ENCODE measurements at places on chromosomes 2 and 18. TPM values are rescaled to one million over a fixed set of nuclear protein-coding genes. Genes with fewer than 3 reads are reported as not detected.

GRCh38 chr18:39199231-39199855 lies 1633.7 kb upstream of the CELF4 start:
- H3K27ac ChIP-seq: no peak overlapping the region
- H3K4me1 ChIP-seq: no peaks in the 10 kb centered on the region
- no peaks in the 10 kb centered on the region for H3K27me3 ChIP-seq

GRCh38 chr2:234677758-234678538 lies 181.1 kb upstream of the ARL4C start:
- no peak for DNase-seq
- peaks cover 22% of the 10 kb centered on the region for H3K4me1 ChIP-seq
- no peaks in the 10 kb centered on the region for H3K36me3 ChIP-seq
- peak overlapping the region; percentile 76 for H3K27ac ChIP-seq
- H3K4me3 ChIP-seq: no peak overlapping the region

- H3K27ac ChIP-seq: no peak overlapping the region
- H3K36me3 ChIP-seq: no peaks in the 10 kb centered on the region
- no peak overlapping the region for H3K4me3 ChIP-seq
- H3K27me3 ChIP-seq: no peaks in the 10 kb centered on the region
Measured at GRCh38 chr2:15920696-15921095, 19.7 kb upstream of the MYCN start.

- H3K4me1 ChIP-seq: no peaks in the 10 kb centered on the region
- H3K27ac ChIP-seq: no peak overlapping the region
- no peaks in the 10 kb centered on the region for H3K36me3 ChIP-seq
- no peak overlapping the region for H3K4me3 ChIP-seq
- no peaks in the 10 kb centered on the region for H3K27me3 ChIP-seq
Measured at GRCh38 chr2:140457483-140457882, 1673.3 kb downstream of the LRP1B start.

DNA sequence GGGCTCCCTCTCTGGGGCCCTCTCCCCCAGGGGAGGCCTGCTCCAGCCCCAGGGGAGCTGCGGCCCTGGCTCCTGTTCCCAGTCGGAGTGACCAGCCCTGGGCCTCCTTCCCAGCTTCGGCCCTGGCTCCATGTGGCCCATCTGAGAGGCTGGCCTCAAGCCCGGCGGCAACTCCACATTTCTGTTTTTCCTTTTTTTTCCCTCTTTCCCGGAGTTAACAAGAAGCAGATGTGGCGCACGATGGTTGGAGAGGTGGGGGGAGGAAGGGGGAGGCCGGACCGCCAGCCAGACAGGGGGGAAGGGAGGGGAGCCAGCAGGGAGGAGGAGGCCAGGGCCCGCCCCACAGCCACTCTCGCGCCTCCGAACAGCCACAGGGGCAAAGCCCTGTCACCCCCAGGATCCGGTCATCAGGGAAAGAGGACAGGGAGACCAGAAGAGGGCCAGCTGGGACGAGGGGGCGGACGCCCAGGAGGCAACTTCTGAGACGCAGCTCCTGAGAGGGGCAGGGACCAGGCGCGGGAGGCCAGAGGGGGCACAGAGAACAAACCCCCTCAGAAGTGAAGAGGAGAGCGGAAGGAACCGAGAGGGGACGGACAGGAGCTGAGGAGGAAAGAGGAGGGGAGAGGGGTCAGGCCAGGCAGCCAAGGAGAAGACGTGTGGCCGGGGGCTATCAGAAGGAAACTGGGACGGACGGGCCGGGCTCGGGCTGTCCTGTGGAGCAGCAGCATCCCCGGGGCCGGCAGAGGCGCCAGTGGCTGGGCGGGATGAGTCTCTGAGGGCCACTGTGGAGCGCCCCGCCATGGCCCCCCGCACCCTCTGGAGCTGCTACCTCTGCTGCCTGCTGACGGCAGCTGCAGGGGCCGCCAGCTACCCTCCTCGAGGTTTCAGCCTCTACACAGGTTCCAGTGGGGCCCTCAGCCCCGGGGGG lies at the start of gene EMILIN1:
Gene EMILIN1, plus strand, starts transcription at position 349 of the 928 bp plus-strand sequence. Its CDS starts 451 bp downstream, at position 800.
- H3K27ac ChIP-seq: no peak within 1 kb of the TSS
- H3K36me3 ChIP-seq: no peaks in the 10 kb centered on the region
- peak within 1 kb of the TSS; percentile 38 for H3K4me3 ChIP-seq
- H3K4me1 ChIP-seq: peaks cover 5% of the 10 kb centered on the region
- no peaks in the 10 kb centered on the region for H3K27me3 ChIP-seq

GRCh38 chr2:10161961-10162441 lies 39.5 kb downstream of the RRM2 start:
- H3K36me3 ChIP-seq: no peaks in the 10 kb centered on the region
- no peaks in the 10 kb centered on the region for H3K27me3 ChIP-seq
- no peak for DNase-seq
- no peak overlapping the region for H3K4me3 ChIP-seq
- H3K27ac ChIP-seq: no peak overlapping the region

DNA sequence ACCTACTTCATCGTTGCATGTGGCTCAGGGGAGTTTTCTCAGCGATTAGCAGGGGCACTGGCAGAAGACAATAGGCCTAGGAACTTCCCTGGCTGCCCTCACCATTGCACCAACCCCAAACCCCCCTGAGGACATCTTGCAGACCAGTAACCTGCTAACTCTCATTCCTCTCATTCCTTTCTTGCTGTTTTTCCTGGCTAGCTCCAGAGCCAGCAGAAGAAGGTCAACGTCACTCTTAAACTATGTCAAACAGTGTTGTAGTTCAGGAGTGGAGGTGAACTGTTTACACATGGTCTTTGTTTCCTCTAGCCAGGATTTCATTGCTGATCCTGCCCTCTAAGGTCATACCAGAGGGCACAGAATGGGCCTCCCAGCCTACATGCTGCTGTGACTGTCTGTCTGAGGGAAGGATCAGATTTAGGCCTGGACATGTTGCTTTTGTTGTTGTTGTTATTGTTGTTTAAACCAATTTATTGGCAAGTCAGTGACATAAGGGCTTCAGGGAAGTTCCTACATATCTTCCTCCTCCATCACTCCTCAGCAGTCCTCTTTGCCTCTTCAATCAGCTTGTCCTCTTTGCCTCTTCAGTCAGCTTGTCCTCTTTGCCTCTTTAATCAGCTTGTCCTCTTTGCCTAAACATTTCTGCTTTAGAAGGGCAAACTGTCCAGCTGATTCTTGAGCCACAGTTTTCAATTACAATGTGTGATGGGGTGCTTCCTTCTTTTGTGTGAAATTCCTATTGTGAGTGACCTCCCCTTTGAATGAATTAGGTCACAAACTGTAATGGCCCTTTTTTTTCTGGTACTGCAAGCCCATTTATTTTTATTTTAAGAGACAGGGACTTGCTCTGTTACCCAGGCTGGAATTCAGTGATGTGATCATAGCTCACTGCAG lies 471.9 kb upstream of the TNP1 start:
- no peaks in the 10 kb centered on the region for H3K27me3 ChIP-seq
- no peak overlapping the region for H3K27ac ChIP-seq
- peaks cover 28% of the 10 kb centered on the region for H3K4me1 ChIP-seq
- H3K36me3 ChIP-seq: no peaks in the 10 kb centered on the region

DNA sequence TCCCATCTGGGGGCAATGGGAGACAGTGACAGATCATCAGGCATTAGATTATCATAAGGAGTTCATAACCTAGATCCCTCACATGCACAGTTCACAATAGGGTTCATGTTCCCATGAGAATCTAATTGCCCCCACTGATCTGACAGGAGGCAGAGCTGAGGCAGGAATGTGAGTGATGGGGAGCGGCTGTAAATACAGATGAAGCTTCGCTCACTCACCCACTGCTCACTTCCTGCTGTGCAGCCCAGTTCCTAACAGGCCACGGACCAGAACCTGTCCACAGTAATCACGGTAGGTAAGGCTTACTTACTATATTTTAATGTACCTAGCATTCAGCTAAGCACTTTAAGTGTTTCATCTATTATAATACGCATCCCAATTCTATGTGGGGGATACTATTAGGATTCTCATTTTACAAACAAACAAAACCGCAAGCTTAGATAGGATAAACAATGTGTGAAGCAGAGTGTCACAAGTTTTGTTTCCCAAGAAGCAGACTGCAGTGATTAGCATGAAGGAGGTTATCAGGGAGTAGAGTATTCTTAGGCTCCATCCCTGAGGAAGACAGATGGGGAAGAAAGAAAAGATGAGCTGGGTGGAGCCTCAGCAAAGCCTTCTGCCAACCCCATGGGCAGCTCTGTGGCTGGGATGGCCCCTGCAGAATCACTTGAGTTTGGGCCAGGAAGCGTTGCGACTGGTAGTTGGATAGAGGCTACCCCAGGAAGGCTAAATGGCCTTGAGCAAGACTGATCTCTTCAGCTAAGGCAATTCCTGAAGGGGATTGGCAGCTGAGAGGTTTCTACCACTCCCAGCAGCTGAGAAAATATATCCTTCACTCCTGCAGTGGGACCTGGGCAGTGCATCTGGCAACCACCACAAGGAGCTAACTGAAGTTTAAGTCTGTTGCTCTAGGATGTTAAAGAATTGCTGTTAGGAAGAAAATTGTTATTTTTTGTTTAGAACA lies 133.1 kb downstream of the MREG start:
- no peaks in the 10 kb centered on the region for H3K27me3 ChIP-seq
- H3K4me3 ChIP-seq: no peak overlapping the region
- no peak for DNase-seq
- H3K36me3 ChIP-seq: no peaks in the 10 kb centered on the region

DNA sequence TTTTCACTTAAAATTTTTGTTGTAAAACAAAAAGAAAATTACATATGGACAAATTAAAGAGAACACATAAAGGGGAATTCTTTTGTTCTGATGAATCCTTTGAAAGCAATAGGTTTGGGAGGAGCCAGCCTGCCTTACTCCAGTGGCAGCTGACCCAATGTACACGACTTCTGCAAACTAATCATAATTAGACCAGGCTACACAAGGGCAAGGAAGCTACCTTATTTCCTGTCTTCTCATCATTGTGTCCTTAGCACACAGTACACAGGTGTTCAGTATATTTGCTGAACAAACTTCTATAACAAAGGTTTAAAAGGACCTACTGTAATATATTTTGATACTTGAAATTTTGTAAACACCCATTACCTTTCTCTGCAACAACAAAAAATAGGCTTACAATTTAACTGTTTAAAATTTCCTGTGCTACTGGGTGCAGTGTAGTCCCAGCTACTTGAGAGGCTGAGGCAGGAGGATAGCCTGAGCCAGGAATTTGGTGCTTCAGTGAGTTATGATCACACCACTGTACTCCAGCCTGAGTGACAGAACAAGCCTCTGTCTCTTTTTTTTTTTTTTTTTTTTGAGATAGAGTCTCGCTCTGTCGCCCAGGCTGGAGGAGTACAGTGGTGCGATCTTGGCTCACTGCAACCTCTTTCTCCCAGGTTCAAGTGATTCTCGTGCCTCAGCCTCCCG lies 18.9 kb downstream of the KCNG3 start:
- no peak for DNase-seq
- 0 out of 2 replicates have a peak, but pooled peaks cover 4% of the 10 kb centered on the region for H3K36me3 ChIP-seq
- 0 out of 2 replicates have a peak overlapping the region, but pooled peaks have one; percentile 55 for H3K27ac ChIP-seq
- H3K4me1 ChIP-seq: no peaks in the 10 kb centered on the region
- no peak overlapping the region for H3K4me3 ChIP-seq

DNA sequence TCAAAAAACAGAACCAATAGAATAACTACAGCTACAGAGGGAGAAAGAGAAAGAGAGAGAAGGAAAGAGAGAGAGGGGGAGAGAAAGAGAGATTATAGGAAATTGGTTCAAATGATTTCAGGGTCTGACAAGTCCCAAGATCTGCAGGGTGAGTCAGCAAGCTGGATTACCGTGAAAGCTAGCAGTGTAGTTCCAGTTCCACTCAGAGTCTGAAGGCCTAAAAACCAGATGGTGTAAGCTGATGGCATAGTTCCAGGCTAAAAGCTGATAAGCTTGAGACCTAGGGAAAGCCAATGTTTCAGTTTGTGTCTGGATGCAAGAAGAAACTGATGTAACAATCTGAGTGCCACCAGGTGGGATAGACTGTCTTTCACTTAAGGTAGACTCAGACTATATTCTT lies 397.7 kb downstream of the TRIB2 start:
- no peak overlapping the region for H3K27ac ChIP-seq
- DNase-seq: no peak
- no peaks in the 10 kb centered on the region for H3K27me3 ChIP-seq

The DGUOK gene
- 57.2 TPM for total RNA-seq

The ITGA4 gene
- total RNA-seq: 2.4 TPM

The RUFY4 gene
- total RNA-seq: 0.04 TPM

The C2orf72 gene
- 1.3 TPM for total RNA-seq
